ENCODE measurements at places on chromosomes 4 and X.

DNA sequence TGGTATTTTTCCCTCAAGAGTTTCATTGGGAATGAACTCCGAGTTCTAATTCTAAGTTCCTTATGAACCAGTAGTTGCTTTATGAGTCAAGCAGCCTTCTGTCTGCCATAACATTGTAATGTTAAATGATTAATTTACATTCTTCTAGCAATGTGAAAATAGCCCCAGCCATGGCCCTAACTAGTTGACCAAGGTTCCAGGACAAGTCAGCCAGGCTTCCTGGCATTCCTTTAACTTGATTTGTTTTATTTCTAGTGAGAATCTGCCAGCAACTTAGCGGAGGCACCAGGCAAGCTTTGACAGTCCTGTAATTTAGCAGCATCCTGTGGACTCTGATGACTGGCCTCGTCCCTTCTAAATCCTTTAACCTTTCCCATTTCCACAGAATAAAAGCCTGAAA is 69.0 kb downstream of the GLRA2 start:
- no peak for DNase-seq

- DNase-seq, result no peak
These were observed 1112.1 kb downstream of the RPA4 start for GRCh38 chrX:97995834-97996233.

DNA sequence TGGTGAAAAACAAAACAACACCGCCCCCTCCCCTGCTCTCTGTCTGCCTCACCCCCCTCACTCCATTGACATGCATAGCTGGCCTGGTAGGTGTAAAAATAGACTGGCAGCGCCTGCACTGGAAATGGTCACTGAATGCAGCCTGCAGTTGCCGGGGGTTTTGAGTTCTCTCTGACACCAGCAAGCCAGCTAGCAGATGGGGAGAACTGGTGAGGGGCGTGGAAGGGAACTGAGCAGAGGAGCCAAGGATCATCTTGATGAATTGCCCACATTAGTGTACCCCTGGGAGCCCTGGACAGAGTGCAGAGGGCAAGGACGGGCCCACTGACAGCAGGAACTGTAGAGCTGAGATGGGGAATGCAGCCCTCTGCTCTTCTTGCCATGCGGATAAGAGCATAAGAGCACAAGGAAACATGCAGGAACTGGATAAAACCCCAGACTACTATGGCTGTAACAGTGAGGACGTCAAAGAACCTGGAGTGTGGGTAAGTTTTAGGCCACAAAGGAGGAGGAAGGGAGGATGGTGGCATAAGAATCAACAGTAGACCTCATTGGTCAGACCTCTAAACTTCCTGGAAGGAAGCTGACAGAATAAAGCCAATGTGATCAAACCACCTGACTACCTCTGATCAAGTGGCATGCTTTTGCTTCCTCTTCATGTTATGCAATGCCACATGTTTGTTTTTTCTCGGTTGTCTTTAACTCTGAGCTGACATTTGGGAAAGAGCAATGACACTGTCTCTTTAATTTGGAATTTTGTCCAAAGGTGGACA is 96.3 kb downstream of the ANK2 start:
- no peak for DNase-seq

GRCh38 chrX:66994729-66995128 is 355.9 kb upstream of the EDA2R start:
- no peak for DNase-seq

DNA sequence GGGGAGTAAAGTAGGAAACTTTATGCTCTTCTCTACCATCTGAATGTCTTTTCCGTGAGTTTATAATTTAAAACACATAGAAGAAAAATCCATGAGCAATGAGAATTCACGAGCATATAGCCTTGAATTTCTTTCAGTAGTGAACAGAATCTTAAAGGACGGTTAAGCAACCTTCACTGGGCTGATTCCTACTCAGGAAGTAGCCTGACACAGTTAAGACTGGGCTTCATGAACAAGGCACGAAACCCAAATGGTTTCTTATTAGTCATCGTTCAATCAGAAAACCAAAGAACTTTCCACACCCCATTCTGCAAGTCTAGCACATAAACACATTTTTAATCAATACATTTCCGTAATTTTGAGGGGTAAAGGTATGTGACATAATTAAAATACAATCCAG is 95.8 kb downstream of the SH3KBP1 start:
- DNase-seq, result no peak

- no peak for DNase-seq
These were observed 9.3 kb downstream of the NKX1-1 start for GRCh38 chr4:1396806-1397455.

GRCh38 chr4:39820186-39820585 is 122.2 kb downstream of the UBE2K start:
- no peak for DNase-seq
